ENCODE measurements at places on chromosomes 3 and 15. TPM values are rescaled to one million over a fixed set of nuclear protein-coding genes. Genes with fewer than 3 reads are reported as not detected.

GRCh38 chr15:45604326-45604725 is 17.1 kb downstream of the BLOC1S6 start:
- H3K36me3 ChIP-seq, result no peaks in the 10 kb centered on the region
- no peak overlapping the region for H3K4me3 ChIP-seq
- DNase-seq, result no peak

DNA sequence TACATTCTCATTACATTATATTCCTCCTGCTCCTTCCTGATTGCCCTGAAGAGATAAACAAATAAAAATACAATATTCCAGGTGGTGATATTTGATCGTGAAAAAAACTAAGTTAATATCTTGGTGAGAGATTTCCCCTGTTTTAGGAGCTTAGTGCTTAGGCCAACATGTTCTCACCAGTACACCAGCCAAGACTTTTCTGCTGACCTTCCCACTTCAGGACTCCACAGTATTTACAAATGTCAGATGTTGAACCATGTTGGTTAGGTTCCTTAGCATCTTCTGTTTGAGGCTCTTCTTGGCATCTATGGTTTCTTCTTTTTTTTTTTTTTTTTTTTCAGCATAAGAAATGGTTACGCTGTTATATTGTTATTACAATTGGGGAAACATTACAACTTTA is 247.0 kb downstream of the IL5RA start:
- no peaks in the 10 kb centered on the region for H3K36me3 ChIP-seq
- no peak overlapping the region for H3K4me3 ChIP-seq
- no peaks in the 10 kb centered on the region for H3K4me1 ChIP-seq
- H3K27me3 ChIP-seq, result no peaks in the 10 kb centered on the region
- no peak for DNase-seq

DNA sequence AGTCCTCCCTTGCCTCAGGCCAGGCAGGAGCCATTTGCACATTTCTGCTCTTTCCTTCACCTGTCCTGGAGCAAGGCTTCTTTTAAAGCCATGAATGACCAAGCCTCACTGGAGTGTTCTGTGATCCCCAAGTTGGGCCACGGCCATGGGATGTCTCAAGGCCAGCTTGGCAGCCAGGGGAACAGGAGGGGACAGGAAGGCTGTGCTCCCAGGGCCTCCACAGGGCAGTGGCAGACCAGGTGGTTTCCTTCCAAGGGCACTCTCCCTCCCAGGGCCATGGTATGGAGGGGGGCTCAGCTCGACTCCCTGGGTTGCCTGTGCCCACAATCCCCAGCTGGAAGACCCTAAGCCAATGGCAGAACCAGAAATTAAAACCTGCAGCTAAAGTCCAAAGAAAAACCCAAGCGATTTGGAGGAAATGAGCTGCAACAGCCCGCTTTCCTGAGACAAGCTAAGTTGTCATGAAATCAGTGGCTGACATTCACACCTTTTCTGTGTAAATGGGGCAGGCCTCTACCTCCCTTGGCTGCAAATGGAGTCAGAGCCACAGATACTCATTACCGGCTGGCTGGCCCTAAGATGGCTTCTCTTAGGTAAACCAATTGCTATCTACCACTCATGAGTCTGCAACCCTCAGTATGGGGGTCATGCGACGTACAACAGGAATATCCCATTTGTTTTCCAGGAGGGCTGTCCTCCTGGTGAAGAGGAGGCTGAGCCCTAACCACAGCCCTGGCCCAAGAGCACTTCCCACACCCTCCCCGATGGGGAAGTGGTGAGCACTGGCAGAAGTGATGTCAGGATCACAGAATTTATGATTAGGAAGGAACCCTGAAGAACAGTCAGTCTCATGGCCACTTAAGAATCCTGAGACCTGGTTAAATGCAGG is 83.3 kb downstream of the SNRK start:
- H3K4me3 ChIP-seq, result no peak overlapping the region
- no peak for DNase-seq
- no peaks in the 10 kb centered on the region for H3K36me3 ChIP-seq
- no peak overlapping the region for H3K27ac ChIP-seq

DNA sequence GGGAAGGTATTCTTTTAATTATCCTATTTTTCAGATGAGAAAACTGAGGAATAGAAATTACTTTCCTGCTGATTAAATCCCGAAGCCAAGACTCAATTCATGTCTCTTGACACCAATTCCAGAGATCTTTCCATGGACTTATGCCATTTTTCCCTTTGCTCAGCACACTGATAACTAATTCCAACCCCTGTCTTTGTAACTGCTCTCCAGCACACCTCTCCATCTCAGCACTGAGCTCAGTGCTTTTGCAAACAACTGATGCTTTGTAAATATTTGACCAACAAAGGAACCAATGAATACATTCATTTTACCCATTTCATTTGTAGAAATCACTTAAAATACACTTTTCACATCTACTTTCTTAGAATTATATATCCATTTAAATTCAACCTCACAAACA is 249.1 kb downstream of the IL5RA start:
- H3K4me1 ChIP-seq, result no peaks in the 10 kb centered on the region
- no peak overlapping the region for H3K4me3 ChIP-seq
- H3K27ac ChIP-seq, result no peak overlapping the region
- no peaks in the 10 kb centered on the region for H3K27me3 ChIP-seq
- H3K36me3 ChIP-seq, result no peaks in the 10 kb centered on the region

DNA sequence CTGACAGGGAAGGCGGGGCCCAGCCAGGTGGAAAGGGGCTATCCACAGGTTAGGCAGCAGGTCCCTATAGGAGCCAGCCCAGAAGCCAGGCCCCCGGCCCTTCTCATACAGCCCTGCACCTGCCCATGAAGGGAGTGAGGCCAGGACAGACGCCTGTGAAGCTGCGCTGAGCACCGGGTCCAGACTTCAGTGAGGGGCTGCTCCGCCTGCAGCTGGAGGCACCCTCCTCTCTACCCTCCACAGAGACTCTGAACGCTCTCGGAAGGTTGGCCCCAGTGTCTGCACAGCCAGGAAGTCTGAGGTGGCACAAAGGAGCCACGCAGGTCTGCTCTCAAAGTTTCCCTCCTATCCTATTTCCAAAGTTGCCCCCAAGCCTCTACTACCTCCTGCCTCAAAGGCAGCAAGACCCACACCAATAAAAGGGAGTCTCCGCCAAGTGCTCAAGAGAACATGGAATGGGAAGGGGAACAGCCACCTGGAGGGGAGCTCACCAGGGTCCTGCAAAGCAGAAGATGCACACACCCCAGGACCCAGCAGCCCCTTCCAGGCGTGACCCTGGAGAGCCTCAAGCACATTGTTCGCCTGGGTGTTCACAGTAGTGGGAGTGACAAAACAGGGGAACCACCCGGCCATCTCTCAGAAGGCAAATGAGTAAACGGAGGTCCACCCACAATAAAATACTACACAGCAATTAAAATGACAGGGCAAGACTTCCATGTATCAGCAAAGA is 19.5 kb downstream of the XXYLT1 start:
- H3K27ac ChIP-seq, result peak overlapping the region; percentile 1
- H3K27me3 ChIP-seq, result no peaks in the 10 kb centered on the region
- no peak overlapping the region for H3K4me3 ChIP-seq
- no peaks in the 10 kb centered on the region for H3K4me1 ChIP-seq
- no peaks in the 10 kb centered on the region for H3K36me3 ChIP-seq

GRCh38 chr3:177037241-177037640 is 160.0 kb downstream of the TBL1XR1 start:
- H3K4me1 ChIP-seq, result peaks cover 4% of the 10 kb centered on the region
- no peaks in the 10 kb centered on the region for H3K27me3 ChIP-seq
- no peak overlapping the region for H3K4me3 ChIP-seq
- DNase-seq, result no peak
- H3K36me3 ChIP-seq, result no peaks in the 10 kb centered on the region

GRCh38 chr3:108834551-108834950 is 12.0 kb downstream of the TRAT1 start:
- H3K4me1 ChIP-seq, result no peaks in the 10 kb centered on the region
- H3K27me3 ChIP-seq, result no peaks in the 10 kb centered on the region
- no peaks in the 10 kb centered on the region for H3K36me3 ChIP-seq
- no peak for DNase-seq

- H3K27me3 ChIP-seq, result no peaks in the 10 kb centered on the region
- no peak overlapping the region for H3K27ac ChIP-seq
- H3K36me3 ChIP-seq, result no peaks in the 10 kb centered on the region
- no peak overlapping the region for H3K4me3 ChIP-seq
- DNase-seq, result no peak
- no peaks in the 10 kb centered on the region for H3K4me1 ChIP-seq
Measured at GRCh38 chr3:16665282-16665741, 60.1 kb upstream of the DAZL start.

DNA sequence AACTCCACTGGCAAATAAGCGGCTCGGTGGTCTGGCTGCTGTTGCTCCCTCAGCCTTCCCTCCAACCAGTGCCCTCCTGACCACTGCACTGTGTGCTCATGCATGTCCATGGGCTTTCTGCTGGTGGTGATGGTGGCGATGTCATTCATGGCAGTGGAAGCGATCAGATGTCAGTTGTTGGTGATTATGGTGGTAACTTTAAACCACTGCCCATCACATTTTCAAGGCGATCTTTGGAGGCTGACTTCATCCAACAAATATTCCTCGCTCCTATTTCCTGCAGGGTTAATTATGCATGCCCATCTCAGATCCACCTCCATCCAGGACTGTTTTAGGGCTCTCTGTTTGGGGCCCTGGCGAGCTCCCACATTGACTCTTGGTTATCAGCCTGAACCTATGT is 13.4 kb upstream of the HCN4 start:
- H3K4me3 ChIP-seq, result no peak overlapping the region
- H3K36me3 ChIP-seq, result no peaks in the 10 kb centered on the region
- peaks cover 18% of the 10 kb centered on the region for H3K27me3 ChIP-seq
- H3K4me1 ChIP-seq, result no peaks in the 10 kb centered on the region

DNA sequence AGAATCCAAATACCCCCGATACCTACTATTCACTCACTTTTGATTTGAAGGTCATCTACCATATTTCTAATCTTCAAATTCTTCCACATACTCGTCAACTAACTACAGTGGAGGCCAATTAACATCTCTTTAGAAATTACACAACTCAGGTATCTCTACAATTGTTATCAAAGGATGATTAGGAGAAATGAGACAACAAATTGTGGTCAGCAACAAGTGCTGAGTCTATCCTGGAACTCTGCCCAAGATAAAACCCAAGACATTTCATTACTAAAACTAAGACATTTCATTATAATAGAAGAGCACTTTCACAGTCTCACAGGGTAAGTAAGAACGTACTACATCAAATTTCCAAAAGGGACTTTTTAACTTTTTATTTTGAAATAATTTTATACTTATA is 100.0 kb downstream of the TBC1D5 start:
- no peak for DNase-seq
- no peaks in the 10 kb centered on the region for H3K36me3 ChIP-seq
- no peak overlapping the region for H3K27ac ChIP-seq
- H3K4me3 ChIP-seq, result no peak overlapping the region
- H3K27me3 ChIP-seq, result no peaks in the 10 kb centered on the region

DNA sequence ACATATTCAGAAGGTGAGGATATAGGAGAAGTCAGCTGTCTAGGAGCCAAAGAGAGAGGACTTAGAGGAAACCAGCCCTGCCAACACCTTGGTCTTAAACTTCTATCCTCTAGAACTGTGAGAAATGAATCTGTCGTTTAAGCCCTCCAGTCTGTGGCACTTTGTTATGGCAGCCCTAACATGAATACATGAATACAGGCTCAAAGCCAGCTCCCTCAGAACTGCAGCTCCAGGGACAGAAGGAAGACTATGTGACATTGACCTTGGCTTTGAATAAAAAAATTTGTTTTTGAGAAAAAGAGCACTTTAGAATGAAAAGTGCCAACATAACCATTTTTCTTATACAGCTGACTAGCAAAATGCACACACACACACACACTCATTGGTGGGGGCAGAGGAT is 110.9 kb upstream of the ATP2B2 start:
- H3K27ac ChIP-seq, result no peak overlapping the region
- no peaks in the 10 kb centered on the region for H3K4me1 ChIP-seq
- no peaks in the 10 kb centered on the region for H3K36me3 ChIP-seq

GNAT1 gene
- not detected for total RNA-seq

SYNPR gene
- total RNA-seq, result not detected

CERS3 gene
- total RNA-seq, result 3.7 TPM

FHIT gene
- total RNA-seq, result 17.7 TPM

Data from breast epithelium (tissue), 4 donors.